Stimulated activated CD8-positive, alpha-beta memory T cell treated with anti-CD3 and anti-CD28 coated beads, Interleukin-4, amount 100 ng/mL, for 4 hours (primary cell): ENCODE measurements at places on chromosomes 5 and 9.

GRCh38 chr5:173714551-173715428, 98.3 kb upstream of the BOD1 start:
- DNase-seq: no peak

- DNase-seq: no peak
Measured at GRCh38 chr9:129353697-129354336, 175.8 kb upstream of the IER5L start.

DNA sequence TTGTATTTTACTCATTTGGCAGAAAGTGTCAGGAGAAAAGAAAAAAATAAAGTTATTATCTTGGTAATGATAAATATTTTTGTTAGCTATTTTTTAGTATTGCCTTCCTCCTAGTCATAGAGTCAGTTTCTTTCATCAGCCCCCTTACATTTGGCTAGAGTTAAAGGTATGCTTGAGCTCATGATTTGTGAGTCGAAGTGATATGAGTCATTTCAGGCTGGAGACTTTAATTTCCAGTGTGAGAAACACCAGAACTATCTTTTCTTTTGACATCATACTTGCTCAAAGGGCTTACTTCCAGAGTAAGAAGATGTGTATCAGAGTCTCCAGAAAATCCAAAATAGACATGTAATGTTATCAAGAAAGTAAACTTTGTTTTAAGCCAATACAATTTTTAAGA, 746.7 kb upstream of the TYRP1 start:
- no peak for DNase-seq

DNA sequence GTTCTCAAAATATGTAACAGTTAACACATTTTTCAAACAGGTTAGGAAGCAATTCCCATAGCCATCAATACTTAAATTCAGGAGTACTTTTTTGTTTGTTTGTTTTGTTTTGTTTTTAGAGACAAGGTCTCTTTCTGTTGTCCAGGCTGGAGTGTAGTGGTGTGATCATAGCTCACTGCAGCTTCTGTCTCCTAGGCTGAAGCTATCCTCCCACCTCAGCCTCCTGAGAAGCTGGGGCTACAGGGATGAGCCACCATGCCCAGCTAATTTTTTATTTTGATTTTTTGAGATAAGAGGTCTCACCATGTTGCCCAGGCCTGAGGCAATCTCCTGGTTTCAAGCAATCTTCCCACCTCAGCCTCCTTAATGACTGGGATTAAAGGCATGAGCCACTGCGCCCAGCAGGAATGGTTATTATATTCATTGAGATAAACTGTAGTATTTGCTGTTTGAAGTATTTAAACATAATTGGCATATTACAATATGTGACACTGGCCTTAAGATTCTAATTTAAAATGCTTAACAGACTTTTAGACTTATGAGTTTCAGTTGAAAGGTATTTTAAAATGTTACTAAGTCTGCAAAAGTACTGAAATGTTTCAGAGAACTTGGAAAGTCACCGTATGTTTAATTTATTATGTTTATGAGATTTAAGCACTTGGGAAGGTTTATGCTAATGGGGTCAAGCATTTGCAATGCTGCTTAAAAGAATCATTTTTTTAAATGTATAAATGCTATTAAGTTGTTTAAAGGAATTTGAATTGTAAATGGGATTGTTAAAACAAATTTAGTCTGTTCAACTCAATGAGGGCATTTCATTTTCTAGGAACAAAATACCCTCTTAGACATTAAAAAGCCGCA, 17.0 kb downstream of the UTP15 start:
- DNase-seq: no peak

DNA sequence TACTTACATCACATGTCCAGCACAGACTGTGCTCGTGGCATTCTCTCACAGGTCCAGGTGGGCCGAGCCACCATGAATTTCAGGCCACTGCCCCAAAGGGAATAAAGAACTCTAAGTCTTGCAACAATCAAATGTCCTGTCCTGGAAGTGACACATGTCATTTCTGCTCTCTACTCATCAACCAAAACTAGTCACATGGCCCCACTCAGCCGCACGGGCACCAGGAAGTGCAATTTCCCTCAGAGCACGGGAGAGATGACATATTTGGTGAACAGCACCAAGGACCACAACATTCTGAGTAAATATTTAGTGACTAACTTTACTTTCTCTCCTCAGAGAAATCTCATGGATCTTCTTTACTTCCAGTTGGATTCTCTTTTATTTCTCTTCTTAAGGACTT, 131.1 kb upstream of the TUT7 start:
- no peak for DNase-seq

GRCh38 chr9:10238087-10238486, 374.7 kb downstream of the PTPRD start:
- no peak for DNase-seq

- DNase-seq: no peak
Measured at GRCh38 chr5:33933723-33934169, 2.4 kb upstream of the RXFP3 start.

- DNase-seq: no peak
Measured at GRCh38 chr9:84748112-84748511, 78.6 kb downstream of the NTRK2 start.
